ENCODE measurements at places on chromosomes 6 and 20.

DNA sequence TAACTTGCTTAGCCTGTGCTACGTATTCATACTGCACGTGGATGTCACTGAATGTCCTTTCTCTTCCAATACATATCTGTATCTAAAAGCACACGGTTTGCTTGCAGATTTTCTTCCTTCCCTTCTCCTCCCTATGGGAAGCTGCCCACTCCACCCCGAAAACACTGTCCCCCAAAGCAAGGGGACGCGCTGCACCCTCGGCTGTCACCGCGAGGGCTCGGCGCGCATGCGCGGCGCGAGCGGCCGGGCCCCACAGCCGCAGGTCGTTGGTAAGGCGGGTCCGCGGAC is 659 bp downstream of the TMX4 start:
- DNase-seq: no peak

- no peak for DNase-seq
These were observed 106.3 kb upstream of the NXT1 start for GRCh38 chr20:23244156-23244915.

DNA sequence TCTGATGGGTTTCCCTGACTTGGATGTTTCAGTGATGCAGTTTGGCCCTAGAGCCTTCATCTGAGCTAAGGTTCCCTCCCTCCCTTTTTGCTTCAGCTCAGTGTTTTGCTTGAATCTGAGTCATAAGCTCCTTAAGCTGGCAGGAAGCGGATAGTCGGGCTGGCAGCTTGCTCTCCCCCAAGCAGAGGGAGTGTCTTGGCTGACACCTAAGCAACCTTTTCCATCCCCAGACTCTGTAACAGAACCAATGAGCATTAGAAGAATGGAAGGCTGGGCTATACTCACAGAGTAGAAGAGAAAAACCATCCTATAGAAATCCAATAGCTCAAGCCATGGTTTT is 98.3 kb downstream of the HAO1 start:
- peak; percentile 16 for DNase-seq

DNA sequence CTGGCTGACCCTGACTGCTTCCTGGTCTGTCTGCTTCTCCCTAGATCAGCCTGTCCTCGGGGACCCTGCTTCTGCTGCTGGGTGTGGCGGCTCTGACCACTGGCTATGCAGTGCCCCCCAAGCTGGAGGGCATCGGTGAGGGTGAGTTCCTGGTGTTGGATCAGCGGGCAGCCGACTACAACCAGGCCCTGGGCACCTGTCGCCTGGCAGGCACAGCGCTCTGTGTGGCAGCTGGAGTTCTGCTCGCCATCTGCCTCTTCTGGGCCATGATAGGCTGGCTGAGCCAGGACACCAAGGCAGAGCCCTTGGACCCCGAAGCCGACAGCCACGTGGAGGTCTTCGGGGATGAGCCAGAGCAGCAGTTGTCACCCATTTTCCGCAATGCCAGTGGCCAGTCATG is 6.3 kb downstream of the NRSN2 start:
- DNase-seq: peak; percentile 84

DNA sequence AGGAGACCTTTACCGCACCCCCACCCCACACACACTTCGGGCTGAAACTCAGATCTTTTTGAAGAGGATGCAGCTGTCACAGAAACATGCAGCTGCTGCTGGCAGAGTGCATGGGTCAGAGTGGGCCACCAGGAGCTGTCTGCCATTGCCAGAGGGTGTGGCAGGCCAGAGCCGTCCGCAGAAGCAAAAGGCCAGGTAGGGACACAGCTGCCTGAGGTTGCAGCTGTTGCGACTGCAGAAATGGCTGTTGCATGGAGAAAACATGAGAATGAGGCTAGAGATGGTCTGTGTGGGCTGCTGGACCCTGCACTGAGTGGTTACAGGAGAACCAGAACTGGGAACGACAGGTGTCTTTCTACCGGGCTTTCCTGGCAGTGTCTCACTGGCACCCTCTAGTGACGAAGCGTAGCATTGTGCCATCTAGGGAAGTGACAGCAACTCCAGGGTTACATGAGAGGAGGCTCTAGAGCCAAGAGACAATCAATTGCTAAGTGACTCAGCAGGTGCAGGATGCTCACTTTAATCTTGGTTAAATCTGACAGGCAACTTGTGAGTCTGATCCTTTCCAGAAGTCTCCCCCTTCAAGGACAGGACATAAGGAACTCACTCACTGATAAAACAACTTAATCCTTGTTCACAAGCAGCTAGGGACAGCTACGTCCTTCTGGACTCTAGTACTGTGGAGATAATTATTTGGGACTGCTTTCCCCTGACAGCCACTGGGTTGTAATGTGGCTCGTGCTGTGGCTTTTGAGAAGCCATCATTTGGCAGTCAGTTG is 29.1 kb upstream of the SERPINB9 start:
- peak; percentile 88 for DNase-seq

- DNase-seq: no peak
These were observed 11.0 kb downstream of the TMEM14C start for GRCh38 chr6:10733863-10734262.

DNA sequence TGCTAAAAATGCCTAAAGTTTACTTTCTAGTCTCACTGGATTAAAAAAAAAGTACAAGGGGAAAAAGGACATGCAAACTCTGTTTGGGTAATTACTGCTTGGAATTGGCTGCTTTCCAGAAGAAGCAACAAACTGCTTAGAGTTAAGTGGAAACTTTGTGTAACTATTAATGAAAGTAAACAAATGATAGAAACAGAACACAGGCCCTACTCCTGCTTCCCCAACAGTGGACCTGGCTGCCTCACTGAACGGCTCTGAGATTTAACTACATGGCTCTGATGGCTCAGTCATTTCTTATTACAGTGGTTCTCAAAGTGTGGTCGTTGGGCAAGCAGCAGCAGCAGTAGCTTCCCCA is 108.5 kb downstream of the MAN1A1 start:
- DNase-seq: no peak

DNA sequence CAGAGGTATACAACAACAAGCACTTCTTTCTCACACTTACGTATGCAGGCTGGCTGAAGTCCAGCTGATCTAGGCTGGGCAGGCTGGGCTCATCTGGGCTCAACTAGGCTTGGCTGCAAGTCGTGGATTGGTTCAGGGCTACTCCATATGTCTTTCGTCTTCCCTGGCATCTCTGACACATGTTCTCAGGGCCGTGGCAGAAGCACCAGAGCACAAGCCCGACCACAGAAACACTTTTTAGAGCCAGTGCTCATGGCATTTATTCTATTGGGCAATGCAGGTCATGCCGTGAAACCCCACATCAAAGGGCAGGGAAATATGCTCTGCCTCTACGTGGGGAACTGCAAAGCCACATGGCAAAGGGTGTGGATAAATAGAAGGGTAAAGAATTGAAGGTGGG is 93.8 kb downstream of the RIN2 start:
- DNase-seq: no peak

- peak; percentile 64 for DNase-seq
These were observed 94.0 kb downstream of the CD83 start for GRCh38 chr6:14211562-14211942.

GRCh38 chr20:41507851-41508250 is 110.3 kb downstream of the CHD6 start:
- DNase-seq: no peak

DNA sequence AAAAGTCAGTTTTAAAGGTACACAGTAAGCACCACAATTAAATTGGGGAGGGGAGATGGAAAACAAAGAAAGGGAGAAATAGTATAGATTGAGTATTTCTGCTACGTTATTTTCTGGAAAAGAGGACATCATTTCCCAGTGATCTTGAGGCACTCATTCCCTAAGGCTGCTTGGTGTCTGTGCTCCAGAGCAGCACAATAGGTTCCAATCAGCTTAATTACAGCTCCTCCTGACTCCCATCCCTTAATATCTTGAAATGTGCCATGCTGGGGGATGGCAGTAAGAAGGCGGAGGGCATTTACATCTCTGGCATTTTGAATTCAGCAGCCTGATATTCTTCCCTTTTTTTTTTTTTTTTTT is 39.5 kb upstream of the BEND3 start:
- DNase-seq: no peak

- no peak for DNase-seq
These were observed 30.6 kb upstream of the PHACTR2 start for GRCh38 chr6:143647191-143647590.

- DNase-seq: no peak
These were observed 14.8 kb upstream of the VAPB start for GRCh38 chr20:58374027-58374850.

GRCh38 chr20:39974966-39975501 is 714.0 kb downstream of the MAFB start:
- no peak for DNase-seq

DNA sequence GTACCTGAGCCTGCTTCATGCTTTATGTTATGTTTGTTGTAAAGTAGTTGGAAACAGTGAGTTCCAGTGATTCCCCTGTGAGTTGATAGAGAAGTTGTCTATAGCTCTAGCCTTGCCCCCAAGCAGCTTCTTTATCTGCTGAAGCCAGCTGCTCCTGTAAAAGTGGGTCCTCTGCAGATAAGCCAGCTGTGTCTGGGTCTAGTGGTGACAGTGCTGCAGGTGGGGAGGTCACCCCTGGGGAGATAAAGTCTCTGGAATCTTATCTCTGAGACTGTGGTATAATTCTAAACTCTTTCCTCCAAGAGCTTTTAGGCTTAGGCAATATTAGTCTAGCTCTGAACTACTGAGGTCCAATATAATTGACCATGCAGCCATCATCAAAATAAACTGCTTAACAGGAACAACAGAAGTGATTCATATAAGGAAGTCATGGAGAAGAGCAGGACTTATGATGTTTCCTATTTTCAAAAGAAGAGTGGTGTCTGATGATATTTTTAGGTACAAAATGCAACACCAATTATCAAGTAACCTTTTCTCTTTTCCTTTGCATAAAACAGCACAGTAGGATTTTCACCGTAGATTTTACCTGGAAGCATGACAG is 44.2 kb upstream of the TMEM217 start:
- DNase-seq: no peak

GRCh38 chr20:46706242-46706641 is 3.2 kb upstream of the SLC2A10 start:
- DNase-seq: no peak

DNA sequence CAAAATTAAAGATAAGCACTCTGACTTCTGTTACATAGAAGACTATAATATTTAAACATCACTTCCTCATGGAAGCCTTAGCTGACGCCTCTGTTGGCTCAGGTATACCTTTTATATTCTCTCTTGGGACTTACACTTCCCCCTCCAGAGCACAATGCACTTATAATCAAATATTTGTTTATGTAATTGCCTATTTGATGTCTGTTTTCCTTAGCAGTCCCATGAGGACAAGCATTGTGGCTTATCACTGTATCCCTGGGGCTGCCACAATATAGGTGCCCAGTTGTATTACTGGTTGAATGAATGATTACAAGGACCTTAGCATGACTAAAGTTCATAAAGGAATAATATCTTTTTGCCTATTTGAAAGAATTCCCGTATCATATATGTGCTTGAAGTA is 186.7 kb upstream of the VGLL2 start:
- DNase-seq: no peak

GRCh38 chr20:34628026-34628425 is 48.9 kb downstream of the PIGU start:
- no peak for DNase-seq

GRCh38 chr6:27187231-27188060 is 60.1 kb upstream of the PRSS16 start:
- DNase-seq: no peak

- DNase-seq: no peak
These were observed 78.5 kb downstream of the RAMACL start for GRCh38 chr6:166507809-166508564.

DNA sequence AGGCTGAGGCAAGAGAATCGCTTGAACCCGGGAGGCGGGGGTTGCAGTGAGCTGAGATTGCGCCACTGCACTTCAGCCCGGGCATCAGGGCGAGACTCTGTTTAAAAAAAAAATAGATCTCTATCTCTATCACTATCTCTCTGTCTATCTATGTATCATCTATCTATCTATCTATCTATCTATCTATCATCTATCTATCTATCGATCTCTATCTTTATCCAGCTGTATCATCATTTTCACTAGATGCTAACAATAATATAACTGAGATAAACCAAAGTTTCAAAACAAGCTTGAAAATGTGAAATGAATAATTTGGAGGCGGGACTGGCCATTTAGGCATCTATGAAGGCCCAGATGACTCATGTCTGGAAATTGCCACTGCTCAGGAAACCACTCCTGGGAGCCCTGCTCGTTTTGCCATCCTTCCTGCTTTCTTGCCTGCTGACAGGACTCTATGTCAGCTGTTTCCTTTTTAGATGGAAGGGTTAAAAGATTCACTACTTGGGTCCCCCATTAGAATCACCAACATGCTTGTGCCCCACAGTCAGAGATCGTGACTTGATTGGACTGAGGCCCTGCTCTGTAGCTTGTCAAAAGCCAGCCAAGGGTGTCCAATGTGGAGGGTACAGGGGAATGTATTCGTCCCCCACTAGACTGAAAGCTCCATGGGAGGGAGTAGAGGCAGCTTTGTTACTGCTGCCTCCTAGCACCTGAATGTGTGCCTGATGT is 61.7 kb downstream of the UTRN start:
- DNase-seq: no peak

DNA sequence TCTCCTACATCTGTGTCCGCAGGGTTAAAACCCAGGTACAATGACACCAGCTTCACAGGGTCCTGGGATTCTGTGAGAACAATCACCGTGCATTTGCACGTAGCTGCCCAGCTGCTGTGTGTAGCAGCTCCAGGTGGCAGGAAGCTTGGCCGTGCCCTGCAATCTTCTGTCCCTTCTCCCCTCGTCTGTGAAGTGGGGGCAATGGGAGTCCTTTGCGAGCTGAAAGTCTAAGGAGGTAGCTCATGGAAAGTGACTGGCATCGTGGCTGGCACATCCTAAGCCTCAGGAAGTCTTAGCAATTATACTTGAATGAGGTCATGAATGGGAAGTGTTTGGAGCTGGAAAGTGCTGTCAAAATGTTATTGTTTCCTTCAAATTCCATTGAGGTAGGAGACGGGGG is 137.1 kb downstream of the SMOC2 start:
- DNase-seq: no peak

DNA sequence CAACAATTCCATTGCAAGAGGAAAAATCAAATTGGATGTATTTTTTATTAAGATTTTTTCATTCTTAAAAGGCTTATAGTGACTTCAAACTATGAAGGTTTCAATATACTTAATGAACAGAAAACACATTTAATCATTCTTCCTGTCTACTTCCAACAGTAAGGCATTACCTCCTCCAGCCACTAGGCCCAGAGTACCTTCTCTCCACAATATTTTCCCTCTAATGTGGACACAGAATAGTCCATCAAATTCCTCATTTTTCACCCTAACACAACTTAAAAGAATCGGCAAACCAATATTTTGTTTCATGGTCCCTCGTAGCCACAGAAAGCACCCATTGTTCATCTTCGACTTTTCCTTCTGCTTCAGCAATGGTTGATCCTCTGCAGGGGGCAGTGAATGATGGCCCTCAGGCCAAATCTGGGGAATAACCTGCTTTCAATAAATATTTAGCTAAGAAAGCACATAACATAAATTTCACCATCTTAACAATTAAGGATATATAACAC is 335.4 kb upstream of the ID4 start:
- no peak for DNase-seq

GRCh38 chr6:39269961-39270360 is 40.7 kb upstream of the KCNK5 start:
- no peak for DNase-seq

DNA sequence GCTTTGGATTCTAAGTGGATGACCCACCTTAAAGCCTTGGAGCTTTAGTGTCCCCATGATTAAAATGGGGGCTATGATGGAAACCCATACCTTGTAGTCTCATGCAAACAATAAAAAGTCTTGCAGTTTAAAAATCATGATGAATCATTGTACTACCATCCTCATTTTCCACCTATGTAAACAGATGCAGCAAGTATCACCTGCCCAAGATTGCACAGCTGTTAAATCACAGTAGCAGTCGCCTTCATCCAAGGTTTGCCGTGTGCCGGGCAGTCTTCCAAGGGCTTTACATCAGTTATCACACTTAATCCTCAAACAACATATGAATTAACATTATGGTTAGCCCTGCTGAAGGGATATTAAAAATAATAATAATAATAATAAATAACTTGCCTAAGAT is 210.3 kb downstream of the FOXA2 start:
- no peak for DNase-seq

Data from NCI-H524 (cell line).